ENCODE measurements at places on chromosomes 7 and 10.

- DNase-seq = no peak
Observed at GRCh38 chr10:78948621-78949030, 120.1 kb upstream of the ZMIZ1 start.

GRCh38 chr10:2980116-2980515 is 87.2 kb upstream of the PFKP start:
- DNase-seq = no peak

DNA sequence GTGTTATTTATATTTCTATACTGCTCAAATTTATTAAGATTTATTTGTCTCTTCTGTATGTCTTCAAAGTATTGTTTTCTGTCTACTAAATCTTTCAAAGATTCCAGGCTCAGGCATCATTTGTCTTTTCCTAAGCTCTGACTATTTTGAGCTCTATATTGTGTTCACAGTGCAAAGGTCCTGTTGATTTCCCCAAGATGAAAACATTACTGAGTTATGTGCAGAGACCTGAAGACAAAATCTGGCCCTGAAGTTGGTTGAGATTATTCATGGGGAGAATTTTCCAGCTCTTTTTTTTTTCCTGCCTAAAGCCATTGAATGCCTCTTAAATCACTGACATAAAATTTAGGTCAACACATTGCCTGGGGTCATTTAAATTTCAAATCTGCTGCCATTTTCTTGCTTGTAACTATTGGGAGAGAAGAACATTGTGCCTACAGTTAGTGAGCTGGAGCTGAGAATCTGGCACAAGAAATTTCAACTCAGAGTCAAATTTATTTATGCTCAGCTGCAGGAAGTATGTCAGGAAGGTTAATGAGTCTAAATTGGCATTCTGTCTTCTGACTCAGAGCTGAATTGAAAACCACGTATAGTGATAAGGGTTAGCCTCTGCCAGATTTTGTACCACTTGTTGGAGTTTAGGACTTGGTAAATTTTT is 31.6 kb downstream of the CSTF2T start:
- no peak for DNase-seq

- no peak for DNase-seq
Observed at GRCh38 chr10:75117995-75118394, 6.5 kb downstream of the SAMD8 start.

GRCh38 chr10:11019724-11020547 is 2.3 kb downstream of the CELF2 start:
- DNase-seq = no peak

GRCh38 chr10:11144626-11145494 is 127.2 kb downstream of the CELF2 start:
- DNase-seq = no peak

DNA sequence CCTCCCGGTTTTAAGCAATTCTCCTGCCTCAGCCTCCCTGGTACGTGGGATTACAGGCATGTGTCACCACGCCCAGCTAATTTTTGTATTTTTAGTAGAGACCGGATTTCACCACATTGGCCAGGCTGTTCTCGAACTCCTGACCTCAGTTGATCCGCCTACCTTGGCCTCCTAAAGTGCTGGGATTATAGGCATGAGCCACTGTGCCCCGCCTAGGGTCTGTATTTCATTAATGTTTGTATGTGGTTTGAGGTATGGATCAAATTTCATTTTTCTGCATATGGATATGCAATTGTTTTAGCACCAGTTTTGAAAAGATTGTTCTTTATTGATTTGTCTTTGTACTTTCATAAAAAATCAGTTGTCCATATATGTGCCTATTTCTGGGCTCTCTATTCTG is 26.0 kb downstream of the CYP26A1 start:
- DNase-seq = no peak

GRCh38 chr10:86401588-86402282 is 35.1 kb upstream of the GRID1 start:
- peak; percentile 76 for DNase-seq

- DNase-seq = peak; percentile 34
Observed at GRCh38 chr7:47536661-47537611, 45.0 kb downstream of the TNS3 start.

DNA sequence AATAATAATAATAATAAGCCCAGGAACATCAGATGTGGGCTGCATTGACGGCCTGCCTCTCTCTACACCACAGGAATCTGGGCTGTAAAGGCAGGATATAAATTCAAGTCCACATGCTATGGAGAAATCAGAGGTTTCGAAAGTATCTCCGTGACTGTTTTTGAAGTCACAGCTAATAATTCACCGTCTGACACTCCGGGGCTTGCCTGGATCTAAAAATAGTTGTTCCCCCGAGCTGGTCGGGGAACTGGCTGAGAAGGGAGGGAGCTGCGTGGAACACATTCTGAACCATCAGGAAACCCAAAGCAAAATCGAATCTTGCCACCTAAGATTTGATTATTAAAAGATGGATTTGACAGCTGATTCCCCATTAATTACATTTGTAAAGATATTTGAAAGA is 35.4 kb downstream of the KLF6 start:
- no peak for DNase-seq

DNA sequence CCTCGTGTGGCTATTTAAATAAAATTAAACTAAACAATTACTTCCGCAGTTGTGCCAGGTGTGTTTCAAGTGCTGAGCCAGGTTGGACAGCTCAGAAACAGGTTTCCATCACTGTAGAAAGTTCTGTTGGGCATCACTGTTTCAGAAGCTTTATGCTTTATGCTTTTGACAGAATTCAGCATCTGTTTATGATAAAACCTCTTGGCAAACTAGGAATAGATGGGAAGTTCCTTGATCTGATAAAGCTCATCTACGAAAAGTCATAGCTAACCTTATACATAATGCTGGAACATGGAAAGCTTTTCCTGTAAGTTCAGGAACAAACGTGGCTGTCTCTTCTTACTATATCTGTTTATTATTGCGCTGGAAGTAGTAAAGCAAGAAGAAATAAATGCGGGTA is 143.4 kb downstream of the DOCK1 start:
- DNase-seq = no peak

DNA sequence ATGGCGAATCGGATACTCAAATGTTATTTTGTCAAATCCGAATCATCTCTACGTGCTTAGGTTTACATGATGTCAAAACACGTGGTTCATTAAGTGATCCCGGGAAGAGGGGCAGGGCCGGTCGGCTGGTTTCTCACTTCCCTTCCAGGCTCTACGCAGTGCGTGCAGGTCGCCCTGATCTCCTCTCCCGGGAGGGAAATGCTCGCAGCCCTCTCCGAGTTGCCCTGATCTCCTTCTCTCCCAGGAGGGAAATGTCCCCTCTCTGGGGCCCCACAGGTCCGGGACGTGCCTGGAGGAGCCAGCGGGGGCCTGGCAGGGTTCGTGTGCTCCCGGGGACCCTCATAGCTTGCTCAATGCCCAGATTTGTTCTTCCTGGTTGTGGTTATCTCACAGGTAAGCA is 202.7 kb downstream of the DNAJB6 start:
- peak; percentile 21 for DNase-seq

GRCh38 chr10:23263441-23264164 is 71.5 kb downstream of the PTF1A start:
- peak; percentile 45 for DNase-seq

- DNase-seq = no peak
Observed at GRCh38 chr7:5437987-5438386, 14.4 kb upstream of the TNRC18 start.

- DNase-seq = no peak
Observed at GRCh38 chr10:82277591-82277990, 402.6 kb downstream of the NRG3 start.

DNA sequence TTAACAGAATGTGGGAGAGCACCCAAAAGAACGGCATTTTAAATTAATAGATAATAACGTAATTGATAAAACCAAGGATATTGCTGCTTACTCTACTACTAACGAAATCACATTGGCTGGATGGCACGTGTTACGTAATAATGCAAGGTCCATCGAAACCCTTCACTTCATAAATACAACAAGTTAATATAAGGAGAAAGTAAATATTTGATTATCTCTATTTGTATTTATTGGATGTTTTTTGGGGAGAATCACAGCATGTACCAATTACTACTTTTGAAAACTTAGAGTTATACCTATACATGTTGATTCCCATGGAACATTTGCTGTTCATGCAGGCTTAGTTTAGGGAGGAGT is 1.6 kb downstream of the PRKG1 start:
- no peak for DNase-seq

DNA sequence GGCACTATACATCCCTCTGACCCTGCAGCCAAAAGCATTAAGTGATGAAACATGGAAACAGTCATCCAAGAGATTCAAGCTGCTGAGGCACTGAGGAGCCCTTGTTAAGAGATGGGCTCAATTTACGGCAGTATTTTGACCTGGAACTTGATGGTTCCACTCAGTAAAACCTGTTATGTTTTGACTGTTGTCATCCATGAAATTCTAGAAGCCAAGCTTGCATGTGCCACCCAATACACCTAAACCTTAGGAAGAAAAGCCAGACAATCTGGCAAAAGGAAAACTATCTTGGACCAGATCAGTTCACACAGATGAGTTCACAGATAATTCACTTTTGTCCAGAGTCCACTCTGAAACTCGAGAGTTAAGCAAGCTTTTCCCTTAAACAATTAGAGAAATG is 53.2 kb downstream of the ICA1 start:
- DNase-seq = no peak

- peak; percentile 4 for DNase-seq
Observed at GRCh38 chr10:125012851-125013528, 71.1 kb downstream of the ZRANB1 start.

DNA sequence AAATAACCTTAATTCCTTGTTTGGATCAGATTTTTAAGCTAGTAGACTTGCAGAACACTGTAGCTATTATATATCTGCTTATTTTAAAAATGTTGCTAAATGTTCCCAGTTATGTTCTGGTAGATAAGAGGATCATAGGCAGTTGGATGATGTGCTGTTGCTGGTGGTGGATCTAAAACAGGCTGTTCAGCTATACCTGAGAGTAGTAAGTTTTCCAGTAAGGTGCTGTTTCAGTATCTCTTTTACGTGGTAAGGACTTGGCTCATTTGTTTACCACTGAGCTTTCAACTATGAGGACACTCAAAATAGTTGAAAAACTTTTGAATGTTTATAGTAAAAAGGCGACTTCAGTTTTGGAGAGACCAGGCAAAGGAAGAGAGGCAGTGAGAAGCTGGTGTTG is 180.9 kb downstream of the CDK14 start:
- DNase-seq = no peak

- DNase-seq = no peak
Observed at GRCh38 chr10:92111336-92111939, 179.4 kb downstream of the CPEB3 start.

DNA sequence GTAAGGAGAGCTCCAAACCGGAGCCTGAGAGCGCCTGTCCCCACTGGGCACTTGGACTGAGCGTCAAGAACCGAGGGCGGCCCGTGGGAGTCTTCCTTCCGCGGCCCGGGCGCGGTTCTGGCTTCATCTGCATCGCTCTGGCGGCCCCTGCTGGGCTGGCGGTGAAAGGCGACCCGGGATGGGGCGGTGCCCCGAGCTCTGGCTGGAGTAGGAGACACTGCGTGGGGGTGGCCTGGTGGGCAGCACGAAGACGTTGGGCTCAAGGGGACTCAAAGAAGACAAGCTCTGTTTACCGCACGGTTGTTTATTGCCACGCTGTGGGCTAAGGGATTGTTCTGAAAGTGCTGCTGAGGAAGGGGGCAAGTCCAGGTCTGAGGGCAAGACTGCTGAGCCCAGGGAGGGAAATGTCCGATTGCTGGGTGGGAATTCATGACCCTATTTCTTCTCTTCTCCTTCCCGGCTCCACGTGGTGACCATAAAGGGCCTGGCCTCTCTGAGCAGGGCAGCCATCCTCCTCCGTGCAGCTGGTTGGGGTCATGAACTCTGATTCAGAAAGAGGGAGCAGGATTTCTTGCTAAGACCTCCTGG is 29.8 kb downstream of the PLAU start:
- DNase-seq = peak; percentile 93

DNA sequence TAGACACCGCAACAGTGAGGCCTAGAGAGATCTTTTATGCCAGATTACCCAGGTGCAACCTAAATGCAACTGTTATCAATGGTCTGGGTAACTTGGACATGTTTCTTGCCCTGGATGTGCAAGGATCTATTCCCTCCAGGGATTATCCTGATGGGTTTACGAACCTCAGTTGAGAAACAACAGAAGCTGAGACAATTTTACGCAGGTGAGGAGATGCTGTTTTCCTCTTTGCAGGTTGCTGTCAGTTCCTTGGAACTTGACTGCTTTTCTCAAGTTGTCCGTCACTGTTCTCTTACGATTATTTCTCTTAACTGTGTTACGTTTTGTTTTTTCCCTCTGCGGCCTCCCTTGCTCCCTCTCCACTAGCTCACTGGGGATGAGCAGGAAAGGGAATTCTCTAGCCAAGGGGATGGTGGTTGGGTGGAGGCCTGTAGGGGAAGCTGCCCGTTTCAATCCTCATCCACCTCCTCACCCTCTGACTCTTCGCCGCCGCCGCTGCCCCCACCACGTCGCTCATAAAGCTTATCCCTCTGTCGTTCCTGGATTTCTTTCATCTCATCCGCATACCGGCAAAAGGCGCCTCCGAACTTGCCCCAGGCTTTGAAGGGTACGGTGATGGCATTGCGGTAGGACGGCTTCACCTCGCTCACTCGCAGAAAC is 1.2 kb downstream of the PURB start:
- no peak for DNase-seq

- no peak for DNase-seq
Observed at GRCh38 chr10:126964190-126964589, 59.0 kb downstream of the DOCK1 start.

- no peak for DNase-seq
Observed at GRCh38 chr7:102152672-102153598, 133.7 kb upstream of the SH2B2 start.
